Astrocyte (in vitro differentiated cells and primary cell): ENCODE measurements at places on chromosomes 11 and 22.

- peak; percentile 3 for DNase-seq
Measured at GRCh38 chr11:95241681-95242081, 10.7 kb upstream of the SESN3 start.

DNA sequence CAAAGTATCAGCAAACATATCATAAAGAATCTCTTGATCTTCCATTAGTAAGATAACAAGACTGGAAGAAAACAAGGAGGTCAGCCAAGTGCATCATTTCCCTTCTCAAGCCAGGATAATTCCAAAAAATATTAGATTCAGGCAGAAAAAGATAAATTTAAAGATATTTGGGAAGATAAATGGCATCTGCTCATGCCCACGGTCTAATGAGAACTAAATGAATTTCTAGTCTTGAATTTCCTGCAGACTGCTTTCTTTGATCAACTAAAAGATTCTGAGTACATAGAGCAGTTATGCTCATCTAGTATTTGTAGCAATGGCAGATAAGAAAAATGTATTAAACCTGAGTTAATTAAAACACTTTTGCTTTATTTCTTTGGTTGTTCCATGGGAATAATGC, 31.1 kb downstream of the DDI1 start:
- no peak for DNase-seq

- DNase-seq, result no peak
Measured at GRCh38 chr22:38262051-38262795, 10.6 kb downstream of the TMEM184B start.

DNA sequence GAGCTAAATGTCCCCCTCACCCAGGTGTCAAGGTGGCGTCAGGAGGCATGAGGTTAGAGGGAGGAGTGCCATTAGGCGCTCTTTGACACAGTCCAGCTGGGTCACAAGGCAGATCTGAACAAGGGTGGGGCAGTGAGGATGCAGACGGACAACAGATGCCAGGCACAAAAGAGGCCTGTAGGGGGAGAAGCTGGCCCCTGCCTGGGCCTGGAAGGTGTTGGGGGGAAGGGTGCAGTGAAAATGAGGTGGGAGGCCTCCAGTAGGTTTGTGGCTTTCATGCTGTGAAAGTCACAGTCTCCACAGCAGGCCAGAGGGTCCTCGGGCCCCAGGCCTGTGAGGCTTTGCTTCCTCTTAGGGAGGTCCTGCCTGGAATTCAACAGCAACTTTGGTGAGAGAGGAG, 85.0 kb upstream of the PLET1 start:
- DNase-seq, result no peak

- DNase-seq, result no peak
Measured at GRCh38 chr11:18728658-18729057, 2.7 kb upstream of the IGSF22 start.

GRCh38 chr11:34252015-34252414, 105.8 kb downstream of the ABTB2 start:
- no peak for DNase-seq

GRCh38 chr22:29214232-29214631, 8.5 kb downstream of the EMID1 start:
- no peak for DNase-seq

DNA sequence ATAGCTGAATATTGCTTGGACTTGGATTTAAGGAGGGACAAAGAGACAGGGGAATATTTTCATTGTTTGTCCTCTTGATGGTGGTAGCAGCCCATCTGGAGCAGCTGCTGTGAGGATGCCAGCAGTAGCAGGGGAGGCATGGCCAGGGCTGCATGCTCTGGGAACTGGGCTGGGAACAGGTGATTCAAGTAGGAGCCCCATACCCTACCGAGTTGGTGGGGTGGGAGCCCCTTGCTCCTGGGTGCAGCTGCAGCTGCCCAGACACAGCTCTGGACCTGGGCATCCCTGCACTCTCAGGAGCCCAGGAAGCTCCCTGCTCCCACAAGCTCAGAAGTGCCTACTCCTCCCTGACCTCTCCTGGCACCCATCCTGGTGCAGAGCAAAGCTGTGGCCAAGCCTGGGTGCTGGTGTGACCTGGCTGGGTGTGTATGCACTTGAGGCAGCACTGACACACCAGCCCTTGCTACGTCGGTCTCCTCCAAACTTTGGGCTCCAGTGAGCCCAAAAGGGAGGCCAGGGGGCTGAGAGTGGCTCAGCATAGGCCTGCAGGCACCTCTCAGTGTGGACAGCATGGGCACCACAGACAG, 341.8 kb upstream of the CCDC179 start:
- no peak for DNase-seq

DNA sequence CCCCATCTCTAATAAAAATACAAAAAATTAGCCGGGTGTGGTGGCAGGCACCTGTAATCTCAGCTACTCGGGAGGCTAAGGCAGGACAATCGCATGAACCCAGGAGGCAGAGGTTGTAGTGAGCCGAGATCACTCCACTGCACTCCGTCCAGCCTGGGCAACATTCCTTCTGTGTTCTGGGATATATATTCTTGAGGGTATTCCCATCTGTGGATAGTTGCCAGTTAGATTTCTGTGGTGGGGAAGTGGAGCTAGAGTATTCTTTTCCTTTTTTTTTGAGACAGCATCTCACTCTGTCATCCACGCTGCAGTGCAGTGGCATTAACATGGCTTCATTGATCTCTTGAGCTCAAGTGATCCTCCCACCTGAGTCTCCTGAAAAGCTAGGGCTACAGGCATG, 9.1 kb upstream of the ZNF74 start:
- DNase-seq, result no peak

- DNase-seq, result no peak
Measured at GRCh38 chr22:43094085-43094484, 4.9 kb upstream of the TTLL1 start.

DNA sequence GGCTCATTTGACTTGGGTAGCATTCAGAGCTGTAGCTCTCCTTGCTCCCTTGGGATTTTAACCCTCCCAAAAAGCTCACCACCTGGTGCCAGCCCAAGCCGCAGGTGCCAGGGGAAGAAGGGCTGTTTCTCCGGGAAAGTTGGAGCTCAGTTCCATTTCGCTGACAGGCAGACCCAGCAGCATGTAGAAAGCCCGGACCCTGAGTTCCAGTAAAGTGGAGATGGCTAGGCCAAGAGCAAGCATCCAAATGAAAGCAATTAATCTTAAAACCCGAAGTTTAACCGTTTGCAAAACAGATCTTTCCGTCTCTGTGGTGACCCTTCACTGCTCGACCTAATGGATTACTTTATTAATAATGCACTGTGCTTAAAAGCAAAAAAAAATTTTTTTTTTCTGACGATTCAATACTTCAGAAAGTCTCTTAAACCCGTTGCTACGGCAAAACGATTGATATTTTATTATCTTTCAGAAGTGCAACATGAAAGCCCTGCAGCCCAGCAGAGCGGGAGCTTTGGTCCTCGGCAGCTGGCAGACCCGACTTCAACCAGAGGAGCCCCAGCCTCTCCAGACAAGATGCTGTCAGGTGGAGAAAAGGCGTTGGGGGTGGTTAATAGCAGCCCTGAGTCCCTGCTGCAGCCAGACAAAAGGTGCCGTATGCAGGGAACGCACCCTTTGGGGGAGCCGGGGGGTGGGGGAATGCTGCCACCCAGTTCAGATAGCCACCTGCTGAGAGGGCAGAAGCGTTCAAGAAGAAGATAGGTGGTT, 3.3 kb downstream of the LMO1 start:
- DNase-seq, result no peak

GRCh38 chr11:133816146-133816870, 29.0 kb downstream of the SPATA19 start:
- DNase-seq, result no peak

DNA sequence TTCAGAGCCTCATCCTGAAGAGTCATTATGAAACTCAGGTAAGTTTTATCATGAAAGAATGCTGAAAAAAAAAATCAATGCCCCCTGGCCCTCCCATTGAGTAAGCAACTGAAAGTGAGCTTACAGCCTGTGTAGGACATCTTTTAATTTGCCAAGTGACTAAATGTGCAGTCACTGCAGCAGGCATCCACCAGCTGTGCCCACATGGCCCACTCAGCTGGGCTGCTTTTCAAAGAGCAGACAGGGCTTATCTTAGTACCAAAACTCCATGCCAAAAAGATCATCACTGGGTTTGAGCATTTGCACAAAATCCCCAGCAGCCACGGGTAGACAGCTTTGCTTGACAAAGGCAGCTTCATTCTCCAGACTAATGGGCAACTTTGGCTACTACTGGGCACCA, 709.7 kb downstream of the NTM start:
- no peak for DNase-seq

- no peak for DNase-seq
Measured at GRCh38 chr11:34643846-34644245, 23.0 kb downstream of the EHF start.

DNA sequence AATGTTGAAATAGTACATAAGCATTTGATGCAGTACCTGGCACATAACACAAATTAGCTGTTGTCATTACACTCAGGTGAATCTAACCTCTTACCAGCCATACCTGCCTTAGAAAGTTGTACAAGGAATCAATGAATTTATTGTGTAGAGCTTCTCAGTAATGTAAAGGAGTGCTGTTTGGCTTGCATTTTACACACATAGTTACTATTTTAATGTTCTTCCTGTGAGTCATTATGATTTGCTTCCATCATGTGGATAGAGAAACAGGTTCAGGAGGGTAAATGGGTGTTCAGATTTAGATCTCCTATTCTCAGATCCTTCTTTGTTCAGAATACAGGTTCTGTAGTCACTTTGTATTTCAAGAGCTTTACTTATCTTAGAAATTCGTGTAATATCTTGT, 27.6 kb upstream of the RCE1 start:
- DNase-seq, result no peak

DNA sequence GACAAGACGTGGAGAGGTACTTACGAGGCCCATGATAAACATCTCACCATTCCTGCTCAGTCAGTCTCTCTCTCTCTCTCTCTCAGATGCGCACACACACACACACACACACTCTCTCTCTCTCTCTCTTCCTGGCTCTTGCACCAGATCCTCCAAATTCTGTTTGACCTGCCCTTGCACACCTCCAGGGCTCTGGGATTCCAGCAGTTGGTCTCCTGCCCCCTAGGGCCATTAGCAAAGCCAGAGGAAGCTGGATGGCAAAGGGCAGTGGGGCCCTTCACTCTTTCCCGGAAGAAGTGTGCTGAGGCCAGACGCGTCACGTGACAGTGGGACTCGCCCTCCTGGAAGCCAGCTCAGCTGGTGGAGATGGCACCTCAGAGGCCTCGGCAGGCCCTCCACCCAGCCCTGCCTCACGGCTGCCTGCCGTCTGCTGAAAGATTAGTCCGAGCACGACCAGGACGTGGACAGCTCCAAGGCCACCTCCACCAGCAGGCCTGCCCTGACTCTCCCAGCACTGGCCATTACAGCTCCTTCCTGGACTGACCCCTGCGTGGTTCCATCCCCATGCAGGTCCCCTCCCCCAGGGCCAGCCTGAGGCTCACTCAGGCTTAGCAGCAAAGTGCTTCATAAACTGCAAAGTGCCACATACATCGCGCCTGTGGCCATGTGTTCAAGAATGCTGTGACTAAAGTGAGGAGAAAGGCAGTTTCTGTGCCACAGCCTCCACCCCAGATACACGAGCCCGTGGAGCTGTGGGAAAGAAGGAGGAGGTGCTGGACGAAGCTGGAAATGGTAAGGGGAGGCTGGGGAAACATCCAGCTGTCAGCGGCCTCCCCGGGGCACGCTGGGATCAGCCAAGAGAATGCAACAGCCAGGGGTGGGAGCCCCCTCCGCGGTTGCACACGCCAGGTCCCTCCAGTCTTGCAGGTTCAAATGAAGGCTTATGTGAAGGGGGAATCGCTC, 3.7 kb downstream of the PDGFB start:
- DNase-seq, result no peak

DNA sequence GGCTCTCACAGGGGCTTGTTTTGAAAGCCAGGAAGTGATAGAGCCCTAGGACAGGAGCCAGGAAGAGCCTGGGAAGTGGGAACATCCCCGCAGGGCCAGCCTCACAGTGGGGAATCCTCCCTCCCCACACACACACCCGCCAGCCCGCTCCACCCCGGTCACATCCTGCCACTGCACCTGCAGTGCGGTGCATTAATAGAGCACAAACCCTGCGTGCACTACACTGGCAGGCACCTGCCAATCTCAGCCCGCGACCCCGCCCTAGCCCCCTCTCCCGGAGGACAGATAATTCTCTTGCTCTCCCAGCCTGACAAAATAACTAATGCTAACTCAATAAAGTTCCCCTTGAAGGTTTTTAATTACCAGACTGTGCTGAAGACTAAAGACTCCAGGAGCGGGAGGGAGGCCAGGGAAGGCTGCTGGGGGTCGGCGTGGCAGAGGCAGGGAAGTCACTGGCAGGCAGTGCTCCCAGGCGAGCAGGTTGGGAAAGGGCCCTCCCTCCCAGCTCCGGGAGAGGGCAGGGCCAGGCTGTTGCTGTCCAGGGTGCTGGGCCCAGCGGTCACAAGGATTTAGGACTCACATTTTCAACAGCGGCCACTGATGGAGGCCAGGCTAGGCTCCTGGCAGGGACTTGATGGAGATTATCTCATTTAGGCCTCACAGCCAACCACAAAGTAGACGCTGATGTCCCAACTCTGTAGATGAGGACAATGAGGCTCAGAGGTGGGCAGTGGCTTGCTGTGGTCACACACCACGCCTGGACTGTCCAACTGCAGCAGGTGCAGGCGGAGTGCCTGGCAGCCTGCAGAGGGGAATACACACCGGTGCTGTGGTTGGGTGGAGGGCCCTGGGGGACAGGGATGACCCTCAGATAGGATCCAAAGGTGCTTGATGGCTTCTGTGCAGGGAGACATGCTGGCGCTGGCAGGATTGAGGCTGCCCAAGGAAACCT, 23.9 kb upstream of the TCF20 start:
- DNase-seq, result peak; percentile 12

DNA sequence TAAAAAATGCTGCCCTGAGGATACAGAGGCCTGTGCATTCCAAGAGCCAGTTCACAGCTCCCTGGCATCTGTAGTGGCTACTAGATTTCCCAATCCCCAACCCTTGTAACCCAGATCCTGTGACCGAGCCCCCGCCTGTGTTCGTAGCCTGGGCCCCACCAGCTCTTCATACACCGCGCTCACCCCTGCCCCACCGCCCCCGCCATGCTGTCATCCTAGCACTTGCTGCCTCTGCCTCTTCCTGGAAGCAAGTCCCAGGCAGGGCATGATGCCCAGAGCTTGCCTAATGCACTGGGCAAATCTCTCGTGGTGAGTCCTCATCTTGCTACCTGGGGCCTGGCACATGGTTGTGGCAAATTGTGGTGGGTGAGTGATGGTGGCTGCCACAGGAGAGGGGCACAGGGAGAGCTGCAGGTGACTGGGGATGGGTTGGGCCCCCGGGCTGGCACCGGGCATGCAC, 7.1 kb downstream of the MGAT3 start:
- DNase-seq, result no peak

DNA sequence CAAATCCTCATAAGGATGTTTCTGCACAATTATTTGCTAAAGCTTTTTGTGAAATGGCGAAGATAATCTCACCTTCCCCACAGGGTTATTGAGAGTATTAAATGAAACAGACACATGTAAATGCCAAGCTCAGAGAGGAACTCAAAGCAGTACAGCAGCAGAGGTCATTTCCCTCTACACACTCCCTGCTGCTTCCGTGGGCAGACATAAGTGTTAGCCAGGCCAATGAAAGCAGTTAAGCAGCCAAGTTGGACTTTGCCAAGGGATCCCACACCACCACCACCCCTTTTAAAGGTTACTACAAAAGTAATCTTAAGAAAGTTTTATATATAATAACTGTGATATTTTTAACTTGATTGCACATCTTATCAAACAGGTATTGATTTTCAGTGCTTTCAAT, 4.0 kb upstream of the FAM111A start:
- no peak for DNase-seq

- no peak for DNase-seq
Measured at GRCh38 chr22:35322893-35323292, 23.2 kb downstream of the TOM1 start.

- no peak for DNase-seq
Measured at GRCh38 chr11:2805388-2806056, 80.1 kb downstream of the CDKN1C start.

GRCh38 chr11:69489746-69490365, 8.4 kb downstream of the LINC01488 start:
- DNase-seq, result no peak
